ENCODE measurements at places on chromosomes 7 and 10.

DNA sequence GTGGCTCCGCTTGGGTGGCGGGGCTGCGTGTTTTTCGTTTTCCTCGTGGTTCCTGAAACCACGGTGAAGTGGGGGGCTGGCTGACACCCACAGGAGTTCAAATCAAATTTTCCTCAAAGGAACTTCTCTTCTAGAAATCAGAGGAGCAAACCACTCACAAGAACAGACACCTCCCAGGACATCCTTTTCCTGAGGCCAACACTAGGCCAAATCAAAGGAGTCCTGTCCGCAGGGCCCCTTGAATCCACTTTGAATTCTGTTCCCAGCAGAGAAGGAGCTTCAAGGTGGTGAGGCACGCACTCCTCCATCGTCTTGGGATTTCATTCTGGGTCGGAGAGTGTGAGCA is 29.9 kb upstream of the ZNF273 start:
- no peak for DNase-seq

DNA sequence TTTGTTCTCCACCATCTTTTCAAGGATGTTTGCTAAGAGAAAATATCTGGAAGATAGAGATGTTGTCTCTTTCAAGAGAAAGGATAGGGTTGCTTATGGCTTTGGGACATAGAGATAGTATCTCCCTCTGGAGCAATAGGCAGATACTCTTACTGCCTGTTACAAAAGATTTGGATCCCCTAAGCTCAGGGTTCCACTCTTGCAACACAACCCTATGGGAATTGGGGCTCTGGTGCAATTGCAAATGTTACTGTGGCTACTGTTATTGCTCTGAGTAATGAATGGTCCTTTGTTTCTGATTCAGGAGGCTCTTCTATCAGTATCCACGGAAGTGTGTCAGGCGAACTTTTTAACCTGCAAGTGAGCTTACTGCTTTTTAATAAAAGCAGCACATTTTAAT is 88.8 kb downstream of the GPR85 start:
- no peak for DNase-seq

DNA sequence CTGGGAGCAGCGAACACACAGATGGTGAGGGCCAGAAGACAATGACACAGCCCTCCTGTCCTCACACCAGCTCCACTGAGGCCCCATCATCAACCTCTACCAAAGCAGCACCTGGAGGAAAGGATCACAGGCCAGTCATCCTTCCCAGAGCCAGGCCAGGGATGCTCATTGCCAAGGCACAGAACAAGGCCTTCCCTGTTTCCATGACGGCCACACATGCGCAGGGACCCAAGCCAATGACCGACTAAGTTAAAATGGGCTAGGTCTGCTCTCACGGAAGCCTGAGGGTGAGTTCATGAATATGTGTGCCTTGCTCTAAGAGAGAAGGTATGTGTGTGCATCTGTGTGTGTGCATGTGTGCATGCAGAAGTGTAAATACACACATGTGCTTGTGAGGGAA is 39.6 kb downstream of the COBL start:
- no peak for DNase-seq

- no peak for DNase-seq
Measured at GRCh38 chr10:89278034-89278535, 23.8 kb upstream of the IFIT2 start.

DNA sequence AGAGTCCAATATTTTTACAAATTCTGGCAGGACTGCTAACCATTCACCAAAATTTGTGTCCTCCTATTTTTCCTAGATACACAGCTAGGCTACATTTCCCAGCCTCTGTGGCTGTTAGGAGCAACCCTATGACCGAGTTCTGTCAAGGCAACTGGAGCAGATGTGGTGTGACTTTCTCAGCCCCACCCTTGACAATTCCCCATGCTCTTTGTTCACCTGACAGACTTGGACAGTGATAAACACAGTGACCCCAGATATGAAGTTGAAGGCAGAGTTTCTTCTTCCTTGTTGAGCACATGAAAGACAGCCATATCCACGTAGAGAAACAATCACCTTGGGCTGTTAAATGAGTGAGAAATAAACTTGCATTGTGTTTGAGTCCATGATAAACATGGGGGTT is 1162.1 kb downstream of the SORCS3 start:
- no peak for DNase-seq

DNA sequence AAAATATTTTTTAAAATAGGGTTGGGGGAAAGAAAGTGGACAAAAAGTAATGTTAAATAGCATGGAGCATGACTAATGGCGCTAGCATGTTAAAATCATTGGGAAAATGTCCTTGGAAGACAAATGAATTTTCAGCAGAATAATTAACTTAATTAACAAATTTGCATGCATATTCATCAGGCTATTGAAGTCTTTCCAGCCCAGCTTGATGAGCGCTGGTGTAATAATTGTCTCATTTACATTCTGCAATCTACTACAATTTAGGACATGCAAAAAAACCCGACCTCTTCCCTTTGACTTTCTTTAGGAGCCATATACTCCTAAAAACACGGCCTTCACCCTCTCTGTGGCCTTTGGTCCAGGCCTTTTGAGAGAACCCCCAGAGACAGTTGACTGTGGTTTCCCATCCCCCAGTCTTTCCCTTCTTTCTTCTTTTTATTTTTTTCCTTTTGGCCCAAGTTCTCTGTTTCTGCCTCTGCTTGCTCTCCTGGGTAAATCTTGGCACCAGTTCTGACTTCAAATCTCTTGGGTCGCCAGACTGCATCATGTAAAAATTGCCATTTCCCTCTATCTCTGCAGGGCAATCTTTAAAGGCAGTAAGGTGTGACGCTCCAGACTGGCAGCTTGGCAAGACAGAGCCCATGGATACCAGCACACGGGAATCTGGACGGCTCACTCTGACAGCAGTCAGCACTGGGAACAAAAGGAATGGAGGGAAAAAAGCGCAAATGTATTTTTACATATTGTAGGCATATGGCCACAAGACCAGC is 105.5 kb downstream of the NEUROD6 start:
- DNase-seq = no peak

GRCh38 chr10:130254243-130254642 is 118.1 kb downstream of the GLRX3 start:
- no peak for DNase-seq

- DNase-seq = no peak
Measured at GRCh38 chr7:4040109-4040928, 641.8 kb upstream of the FOXK1 start.

DNA sequence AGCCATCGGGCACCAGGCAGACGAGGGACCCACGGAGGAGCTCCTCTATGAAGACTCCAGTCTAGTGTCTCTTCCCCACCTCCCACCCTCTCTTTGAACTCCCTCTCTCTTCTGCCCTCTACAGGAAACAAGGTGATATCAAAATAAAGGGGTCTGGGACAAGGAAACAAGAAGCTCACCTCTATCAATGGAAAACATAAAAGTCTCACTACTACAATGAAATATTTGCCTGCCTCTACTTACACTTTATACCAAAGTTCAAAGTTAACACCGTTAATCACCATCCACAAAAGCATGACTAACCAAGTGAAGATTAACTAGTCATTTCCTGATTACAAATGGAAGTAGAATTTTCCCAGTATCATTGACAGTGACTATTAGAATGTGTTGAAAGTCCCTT is 82.2 kb downstream of the PARD3 start:
- DNase-seq = no peak

DNA sequence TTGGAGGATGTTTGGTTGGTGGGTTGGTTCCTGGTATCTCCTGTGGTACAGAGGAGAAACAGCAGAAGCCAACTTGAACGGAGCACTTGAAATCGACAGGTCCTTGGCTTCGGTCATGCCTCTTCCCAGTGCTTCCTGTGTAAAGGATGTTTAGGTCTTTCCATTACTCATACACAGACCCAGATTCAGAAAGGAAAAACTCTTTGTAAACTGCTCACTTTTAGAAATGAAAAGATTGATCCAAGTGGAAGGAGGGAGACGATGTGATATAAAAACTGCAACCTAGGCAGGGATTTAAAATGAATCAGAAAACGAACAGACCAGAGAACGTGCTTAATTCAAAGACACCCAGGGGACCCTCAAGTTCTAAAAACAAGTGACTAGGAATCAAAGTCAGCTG is 338.4 kb downstream of the GALNT17 start:
- no peak for DNase-seq

DNA sequence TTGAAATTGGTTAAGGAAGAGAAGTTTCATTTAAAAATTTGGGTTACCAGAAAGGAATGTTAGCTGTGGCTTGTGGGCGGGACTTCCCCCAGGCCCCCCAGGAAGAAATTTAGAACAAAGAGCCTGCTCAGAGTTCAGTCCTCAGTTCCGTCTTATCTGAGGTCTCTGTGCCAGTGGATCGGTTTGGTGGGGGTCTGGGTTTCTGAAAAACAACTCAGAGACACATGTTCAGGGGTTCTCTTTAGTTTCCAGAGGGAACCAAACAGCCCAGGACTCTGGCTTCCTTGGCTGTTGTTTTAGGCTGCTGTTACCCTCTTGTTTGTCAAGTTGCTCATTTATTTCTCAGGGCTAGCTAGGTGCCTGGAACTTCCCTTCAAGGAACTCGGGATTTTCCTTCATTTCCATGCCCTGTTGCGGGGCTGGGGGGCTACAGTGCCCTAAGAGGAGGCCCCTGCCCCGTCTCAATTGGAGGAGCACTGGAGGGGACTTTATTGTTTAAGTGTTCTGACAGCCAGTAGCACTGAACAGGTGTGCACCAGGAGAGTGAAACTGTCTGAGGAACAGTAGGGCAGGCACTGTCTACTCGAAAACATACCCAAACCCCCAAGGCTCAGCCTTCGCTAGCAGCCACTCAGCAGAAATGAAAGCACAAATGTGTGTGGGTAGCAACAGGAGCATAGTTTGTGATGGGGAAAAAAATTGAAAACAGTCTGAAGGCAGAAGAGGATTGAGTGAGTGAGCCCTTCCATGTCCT is 59.9 kb downstream of the ALOX5 start:
- DNase-seq = no peak

DNA sequence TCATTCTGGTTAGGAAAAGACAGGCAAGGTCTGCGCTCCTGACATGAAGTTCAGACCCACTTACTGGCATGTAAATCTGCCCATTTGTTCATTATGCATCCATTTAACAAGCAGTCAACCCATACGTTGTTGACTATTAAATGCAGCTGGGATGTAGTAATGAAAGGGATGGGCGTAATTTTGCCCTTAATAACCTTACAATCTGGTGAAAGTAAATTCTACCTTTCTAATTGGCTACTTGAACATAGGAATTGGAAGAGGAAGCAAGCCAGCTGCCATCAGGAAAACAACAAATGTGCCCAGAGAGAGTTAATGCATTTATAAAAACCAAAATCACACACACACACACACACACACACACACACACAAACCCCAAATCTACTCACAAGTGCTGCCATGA is 170.2 kb upstream of the PITRM1 start:
- no peak for DNase-seq

- no peak for DNase-seq
Measured at GRCh38 chr7:143902332-143902899, 440 bp upstream of the TCAF1 start.

DNA sequence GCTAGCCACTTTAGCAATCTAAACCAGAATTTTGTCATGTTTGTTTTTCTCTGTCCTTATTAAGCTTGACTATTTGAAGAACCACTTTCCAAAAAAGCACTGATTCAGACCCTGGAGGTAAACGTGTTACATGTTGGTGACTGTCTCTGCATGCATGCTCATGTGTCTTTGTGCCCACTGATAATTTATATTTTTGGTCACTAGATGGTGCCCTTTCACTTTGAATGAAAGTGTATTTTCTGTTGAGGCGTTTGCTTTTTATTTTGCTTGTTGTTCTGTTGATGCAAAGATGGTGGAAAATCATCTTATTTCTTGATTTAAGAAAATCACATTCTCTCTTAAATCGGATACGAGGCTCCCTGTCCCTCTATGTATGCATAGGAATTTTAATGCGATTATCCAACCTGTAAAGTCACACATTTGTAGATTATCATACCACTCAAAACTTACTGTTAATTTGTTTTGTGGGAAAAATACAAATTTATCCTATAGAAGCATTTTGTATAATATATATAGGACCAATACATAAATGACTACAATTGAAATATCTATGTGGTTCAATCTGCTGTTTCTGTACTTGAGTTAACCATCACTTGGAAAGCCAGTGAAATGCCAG is 269.3 kb downstream of the BICC1 start:
- no peak for DNase-seq

DNA sequence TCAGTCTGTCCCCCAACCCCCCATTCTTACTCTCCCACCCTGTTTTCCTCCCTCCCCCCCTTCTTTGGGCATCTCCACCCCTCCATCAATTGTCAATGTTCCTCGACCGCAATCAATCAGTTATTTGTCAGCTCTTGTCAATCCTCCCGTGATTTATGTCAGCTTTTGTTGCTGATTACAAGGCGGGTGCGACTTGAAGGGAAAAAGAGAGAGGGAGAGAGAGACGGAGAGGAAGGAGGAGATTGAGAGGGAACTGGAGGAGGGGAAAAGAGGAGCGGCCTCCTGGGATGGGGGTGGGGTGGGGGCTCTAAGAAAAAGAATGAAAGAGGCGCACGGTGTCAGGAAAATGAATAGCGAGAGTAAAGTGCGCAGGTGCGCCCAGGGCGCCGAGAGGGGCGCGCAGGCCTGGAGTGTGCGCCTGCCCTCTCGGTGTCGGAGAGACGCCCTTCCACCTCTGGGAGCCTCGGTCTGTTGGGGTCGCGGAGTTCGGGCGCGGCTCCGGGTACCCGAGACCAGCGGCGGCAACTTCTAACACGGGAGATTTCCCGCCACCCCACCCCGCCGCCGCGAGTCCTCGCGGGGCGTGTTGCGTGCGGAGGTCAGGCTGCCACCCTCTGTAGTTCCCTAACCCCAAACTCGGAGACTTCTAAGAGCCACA is 1.1 kb upstream of the ZNF503 start:
- DNase-seq = no peak

DNA sequence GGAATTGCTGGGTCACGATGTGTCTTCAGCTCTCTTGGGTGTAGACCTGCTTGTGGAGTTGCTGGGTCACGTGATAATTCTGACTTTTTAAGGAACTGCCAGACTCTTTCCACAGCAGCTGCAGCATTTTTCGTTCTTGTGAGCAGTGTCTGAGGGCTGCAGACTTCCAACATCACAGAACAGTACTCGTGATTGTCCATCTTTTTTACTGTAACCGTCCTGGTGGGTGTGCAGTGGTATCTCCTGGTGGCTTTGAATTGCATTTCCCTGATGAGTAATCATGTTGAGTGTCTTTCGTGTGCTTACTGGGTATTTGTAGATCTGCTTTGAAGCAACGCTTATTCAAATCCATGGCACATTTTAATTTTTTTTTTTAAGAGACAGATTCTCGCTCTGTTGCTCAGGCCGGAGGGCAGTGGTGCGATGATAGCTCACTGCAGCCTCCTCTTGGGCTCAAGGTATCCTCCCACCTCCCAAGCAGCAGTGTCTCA is 22.7 kb downstream of the INPP5A start:
- DNase-seq = no peak

DNA sequence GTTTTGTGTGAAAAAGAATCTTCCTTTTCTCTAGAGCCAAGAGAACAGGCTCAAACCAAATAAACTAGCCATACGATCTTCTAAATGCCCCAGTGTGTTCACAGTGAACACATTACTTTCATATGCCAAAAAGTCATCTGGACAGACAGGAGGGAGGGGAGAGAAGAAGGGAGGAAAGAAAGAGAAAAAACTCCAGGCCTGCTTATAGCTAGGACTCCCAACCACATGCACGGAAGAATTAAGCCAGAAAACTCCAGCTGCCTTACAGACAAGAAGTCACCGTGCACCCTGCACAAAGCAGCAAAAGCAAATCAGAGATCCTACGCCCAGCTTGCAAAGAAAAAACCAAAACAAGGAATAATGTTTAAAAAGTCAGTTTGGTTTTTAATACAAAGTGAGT is 34.3 kb downstream of the SNX8 start:
- no peak for DNase-seq

GRCh38 chr10:79298403-79299244 is 48.6 kb upstream of the PPIF start:
- DNase-seq = no peak

All from NCI-H2081 treated with DMSO at 0.1 percent for 48 hours (cell line).